A549 (cell line): ENCODE measurements at places on chromosomes 7 and 10.

DNA sequence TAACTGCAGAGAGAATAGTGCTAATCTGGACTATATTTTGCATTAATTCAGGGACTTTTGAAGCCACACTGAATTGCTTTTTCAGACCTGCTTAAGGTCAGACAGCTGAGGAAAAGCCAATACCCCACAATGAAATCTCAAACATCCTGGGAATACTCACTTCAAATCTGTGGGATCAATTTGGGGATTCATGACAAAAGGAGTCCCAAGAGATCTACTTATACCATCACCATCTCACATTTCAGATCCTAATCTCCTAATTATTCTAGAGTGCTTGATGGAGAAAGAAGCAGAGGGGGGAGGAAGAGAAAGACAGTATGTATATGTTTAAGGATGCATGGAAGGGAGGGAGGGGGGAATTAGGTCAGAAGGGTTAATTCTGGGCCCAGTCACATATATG, 202.2 kb downstream of the CACNA2D1 start:
- DNase-seq: no peak

- DNase-seq: peak; percentile 24
Observed at GRCh38 chr7:117750612-117751563, 122.4 kb downstream of the CTTNBP2 start.

- peak; percentile 13 for DNase-seq
Observed at GRCh38 chr10:124943301-124944092, 1.6 kb downstream of the ZRANB1 start.

- DNase-seq: no peak
Observed at GRCh38 chr7:75814407-75814947, 871 bp upstream of the CCL24 start.

DNA sequence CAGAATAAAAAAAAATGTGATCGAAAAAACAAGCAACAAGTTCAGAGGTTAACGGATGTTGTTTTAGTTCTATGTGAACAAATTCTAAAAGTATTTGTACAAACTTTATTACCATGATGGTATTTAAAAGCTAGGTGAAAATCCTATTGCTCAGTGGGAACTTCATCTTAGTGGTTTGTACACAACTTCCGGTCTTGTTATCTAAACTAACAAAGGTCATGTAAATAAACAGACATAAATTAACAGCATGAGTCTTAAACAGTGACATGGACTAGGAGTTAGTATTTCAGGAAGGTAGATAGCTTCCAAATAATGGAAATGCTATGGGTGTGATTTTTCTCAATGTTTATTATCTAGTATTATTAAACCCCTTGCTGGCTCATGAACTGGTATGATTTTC, 83.8 kb downstream of the SPAG6 start:
- DNase-seq: no peak

DNA sequence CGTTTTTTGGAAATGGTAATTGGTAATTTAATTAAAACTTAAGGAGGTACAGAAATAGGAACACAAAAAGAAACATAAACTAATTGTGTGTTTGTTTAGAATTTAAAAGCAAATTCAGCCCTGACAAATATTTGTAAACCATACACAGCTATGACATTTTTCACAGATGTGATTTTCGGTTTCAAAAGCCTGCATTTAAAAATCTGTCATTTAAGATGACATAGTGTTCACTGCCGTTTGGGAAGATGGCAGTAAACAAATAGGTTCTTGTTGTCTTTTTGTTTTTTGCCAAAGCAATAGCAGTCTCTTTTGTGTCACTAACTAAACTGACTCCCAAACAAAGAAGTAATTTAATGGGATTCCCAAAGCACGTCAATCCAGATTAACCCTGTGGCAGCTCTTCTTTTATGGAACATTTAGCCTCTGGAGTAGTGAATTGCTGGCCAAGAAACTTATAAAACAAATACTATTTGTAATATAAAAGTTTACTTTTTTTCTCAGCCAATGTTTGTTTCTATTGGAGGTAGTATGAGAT, 697.6 kb downstream of the PHTF2 start:
- no peak for DNase-seq

GRCh38 chr10:1502451-1502850, 234.9 kb downstream of the ADARB2 start:
- DNase-seq: no peak

GRCh38 chr7:106915873-106916272, 50.8 kb downstream of the PIK3CG start:
- no peak for DNase-seq

DNA sequence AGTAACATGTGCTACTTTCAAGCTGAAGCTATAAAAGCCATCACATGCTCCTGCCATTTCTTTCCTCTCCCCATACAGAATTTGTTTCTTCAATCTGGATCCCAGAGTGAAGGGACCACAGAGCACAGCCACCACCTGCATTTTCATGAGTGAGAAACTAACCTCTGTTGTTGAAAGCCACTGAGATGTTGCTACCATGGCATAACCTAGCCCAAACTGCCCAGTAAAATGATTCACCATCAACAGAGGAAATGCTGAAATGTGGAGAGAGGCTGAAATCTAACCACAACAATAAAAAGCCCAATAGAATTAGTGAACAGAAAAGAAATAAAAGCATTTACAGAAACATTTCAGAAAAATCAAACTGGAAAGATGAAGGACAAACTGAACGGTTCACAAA, 125.2 kb downstream of the AMPH start:
- no peak for DNase-seq

- DNase-seq: no peak
Observed at GRCh38 chr7:11228515-11228914, 254.8 kb downstream of the PHF14 start.

GRCh38 chr10:10092581-10092980, 925.1 kb upstream of the CELF2 start:
- no peak for DNase-seq

DNA sequence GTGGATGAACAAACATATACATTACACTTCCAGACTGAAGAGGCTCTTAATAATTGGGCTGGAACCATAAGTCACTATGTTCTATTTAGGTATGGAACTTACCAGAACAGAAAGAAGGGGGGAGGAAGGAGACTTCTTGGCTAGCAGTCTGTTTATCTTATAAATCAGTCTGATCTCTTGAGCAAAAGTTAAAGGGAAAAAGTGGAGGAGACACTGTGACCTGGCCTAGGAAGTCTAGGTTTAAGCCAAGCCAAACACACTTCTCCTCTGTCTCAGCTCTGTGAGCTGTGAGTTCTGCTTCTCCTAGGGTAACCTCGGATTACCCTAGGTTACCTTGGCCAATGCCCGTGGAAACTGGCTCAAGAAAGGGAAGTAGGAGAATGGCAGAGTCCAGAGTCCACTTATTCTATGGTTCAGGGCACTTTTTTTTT, 95.2 kb downstream of the PFKFB3 start:
- peak; percentile 88 for DNase-seq

DNA sequence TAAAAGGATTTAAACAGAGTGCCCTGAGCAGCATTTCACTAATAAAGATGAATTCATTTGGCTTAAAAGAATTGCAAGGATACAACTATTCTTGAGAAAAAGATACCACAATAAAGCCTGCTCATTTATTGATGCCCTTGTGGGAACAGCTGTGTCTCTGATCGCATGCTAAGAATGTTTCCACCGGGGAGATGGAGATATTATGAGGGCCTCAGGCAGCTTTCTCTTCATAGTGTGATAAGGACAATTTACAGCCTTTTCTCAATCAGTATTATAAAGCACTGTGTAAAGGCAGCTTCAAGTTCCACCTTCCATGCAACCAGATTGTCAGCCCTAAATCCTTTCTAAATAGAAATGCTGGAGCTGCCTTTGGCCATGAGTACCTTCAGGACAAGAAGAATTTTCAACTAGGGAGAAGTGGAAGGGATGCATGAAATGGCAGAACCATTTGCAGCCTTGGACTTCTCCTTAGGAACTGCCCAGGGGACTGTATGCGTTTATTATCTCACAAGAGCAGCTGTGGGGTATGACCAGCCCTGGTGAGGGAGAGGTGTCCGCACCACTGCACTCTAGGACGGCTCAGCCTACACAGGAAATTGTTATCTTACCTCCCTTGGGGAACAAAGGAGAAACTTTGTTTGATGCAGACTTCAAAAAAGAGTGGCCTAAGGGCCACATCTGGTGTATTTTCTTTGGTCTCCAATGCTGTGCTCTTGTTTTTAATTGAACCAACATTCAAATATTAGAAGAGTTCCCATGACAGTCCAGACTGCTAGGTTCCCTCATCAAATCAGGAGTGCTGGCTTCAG, 116.9 kb upstream of the PCGF5 start:
- DNase-seq: no peak

GRCh38 chr10:115968236-115968635, 304.8 kb downstream of the GFRA1 start:
- no peak for DNase-seq
